ENCODE measurements at places on chromosomes 7 and 10. TPM values are rescaled to one million over a fixed set of nuclear protein-coding genes. Genes with fewer than 3 reads are reported as not detected.

DNA sequence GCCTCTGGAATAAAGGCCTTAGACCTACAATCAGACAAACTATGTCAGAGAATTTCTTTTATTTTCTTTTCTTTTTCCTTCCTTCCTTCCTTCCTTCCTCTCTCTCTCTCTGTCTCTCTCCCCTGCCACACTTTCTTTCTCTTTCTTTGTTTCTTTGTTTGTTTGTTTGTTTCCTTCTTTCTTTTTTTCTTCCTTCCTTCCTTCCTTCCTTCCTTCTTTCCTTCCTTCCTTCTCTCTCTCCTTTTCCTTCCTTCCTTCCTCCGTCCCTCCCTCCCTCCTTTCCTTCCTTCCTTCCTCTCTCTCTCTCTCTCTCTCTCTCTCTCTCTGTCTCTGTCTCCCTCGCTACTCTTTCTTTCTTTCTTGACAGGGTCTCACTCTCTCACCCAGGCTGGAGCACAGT, 242.6 kb downstream of the GATA3 start:
- DNase-seq, result no peak

DNA sequence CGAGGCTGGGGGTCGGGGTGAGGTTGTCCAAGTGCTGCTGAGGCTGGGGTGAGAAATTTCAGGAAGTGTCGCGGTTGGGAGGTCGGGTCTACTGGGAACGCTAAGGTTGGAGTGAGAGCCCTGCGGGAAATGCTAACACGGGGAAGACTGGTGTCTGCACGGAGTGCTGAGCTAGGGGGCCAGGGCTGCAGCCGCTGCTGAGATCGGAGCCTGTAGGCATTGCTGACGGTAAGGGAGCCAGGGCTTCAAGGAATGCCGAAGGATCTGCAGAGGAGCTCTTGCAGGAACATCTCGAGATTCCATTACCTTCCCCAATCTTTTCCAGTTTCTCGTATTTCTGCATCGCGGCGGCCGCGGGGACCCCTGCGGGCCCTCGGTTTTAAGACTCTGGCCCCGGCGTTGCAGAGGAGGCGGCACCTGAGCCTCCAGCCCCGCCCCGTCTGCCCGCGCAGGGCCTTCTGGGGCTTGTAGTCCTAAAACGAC, at the start of gene CDK5:
TSS of gene CDK5 (minus strand) at position 392 of the 483 bp plus-strand sequence. CDS start at position 343, 49 bp downstream.
- no peak for DNase-seq

DNA sequence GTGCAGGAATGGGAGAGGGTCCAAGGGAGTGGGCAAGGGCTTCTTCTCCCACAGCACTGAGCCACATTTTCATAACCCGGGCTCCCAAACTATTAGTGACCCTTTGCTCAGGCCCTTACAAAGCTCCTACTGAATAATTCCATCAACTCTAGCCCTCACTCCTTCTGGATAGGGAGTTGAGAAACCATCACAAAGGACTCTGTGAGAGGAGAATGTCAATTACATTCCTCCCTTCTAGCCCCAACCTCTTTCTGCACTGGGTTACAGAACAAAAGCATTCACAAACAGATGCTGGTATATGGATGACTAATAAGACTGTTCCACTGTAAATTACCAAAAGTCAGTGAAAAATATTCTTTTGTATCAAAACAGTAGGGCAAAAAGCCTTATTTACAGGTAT, 203.7 kb downstream of the SORCS1 start:
- no peak for DNase-seq

GRCh38 chr10:21021843-21022594, 124.9 kb upstream of the NEBL start:
- no peak for DNase-seq

The LMOD2 gene
- total RNA-seq, result 290 TPM

GRCh38 chr7:6316226-6316625, 43.8 kb upstream of the CYTH3 start:
- DNase-seq, result no peak

DNA sequence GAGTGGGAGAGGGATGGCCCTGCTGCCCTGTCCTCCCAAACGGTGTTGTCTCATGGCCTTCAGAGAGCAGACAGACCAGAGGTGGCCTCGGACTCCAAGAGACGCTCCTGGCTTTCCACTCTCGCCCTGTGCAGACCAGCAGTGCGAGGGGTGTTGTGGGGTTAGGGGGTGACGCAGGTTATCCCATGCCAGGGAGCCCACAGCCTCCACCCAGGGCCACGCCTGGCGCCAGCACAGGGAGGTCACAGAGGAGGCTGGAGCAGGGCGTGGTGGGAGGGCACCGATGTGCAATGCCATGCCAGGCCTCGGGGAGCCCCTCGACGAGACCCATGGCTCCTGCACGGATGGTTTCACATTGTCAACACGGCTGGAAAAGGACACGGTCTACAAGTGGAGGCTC, 52.1 kb downstream of the INPP5A start:
- no peak for DNase-seq

The TUBGCP2 gene
- total RNA-seq, result 35.4 TPM

The CTAGE4 gene
- total RNA-seq, result not detected

The TLX1 gene
- not detected for total RNA-seq
